ENCODE measurements at places on chromosomes 7 and 10.
A peak's percentile ranks its signal among the peaks of the same experiment; 100 is the strongest.

DNA sequence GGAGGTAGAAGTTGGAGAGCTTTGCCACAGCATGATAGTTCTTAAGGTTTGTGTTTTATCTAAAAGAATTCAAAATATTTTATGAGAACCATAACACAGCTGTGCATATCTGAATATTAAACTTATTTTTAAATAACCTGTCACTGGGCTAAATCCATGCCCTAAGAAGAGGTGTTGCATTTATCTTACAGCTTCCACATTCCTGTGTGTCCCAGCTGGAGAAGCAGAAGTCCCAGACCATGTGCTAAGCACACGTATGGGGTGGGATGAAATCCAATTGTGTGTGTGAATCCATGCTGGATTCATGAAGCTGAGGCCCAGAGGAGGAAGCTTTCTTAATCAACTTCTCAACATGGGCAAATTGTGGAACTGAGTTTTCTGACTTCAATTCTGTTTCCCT lies 121.5 kb downstream of the PKD1L1 start:
- DNase-seq, result no peak

DNA sequence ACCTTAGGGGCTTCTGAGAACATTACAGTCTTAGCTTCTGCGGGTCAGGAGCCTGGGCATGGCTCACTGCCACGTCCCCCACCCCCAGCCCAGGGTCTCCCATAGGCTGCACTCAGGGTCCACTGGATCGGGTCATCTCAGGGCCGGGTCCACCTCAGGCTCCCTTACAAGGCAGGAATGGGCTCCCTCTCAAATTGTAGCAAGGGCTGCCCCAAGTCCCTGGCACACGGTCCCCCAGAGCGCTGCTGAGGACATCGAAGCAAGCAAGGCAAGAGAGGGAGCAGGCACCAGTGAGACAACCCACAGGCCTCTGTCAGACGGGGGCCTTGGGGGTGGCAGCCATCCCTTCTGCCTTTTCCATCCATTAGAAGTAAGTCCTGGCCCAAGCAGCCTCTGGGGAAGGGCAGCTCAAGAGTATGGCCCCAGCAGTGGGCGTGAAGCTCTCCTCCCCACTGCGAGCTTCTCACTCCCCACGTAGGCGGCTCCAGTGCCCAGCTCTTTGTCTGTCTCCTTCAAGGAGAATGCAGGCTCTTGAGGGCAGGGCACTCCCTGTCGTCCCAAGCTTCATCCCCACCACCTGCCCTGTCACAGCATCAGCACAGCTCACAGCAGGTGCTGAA lies 18.0 kb upstream of the RET start:
- DNase-seq, result no peak

GRCh38 chr10:130361351-130362105 lies 225.3 kb downstream of the GLRX3 start:
- no peak for DNase-seq

DNA sequence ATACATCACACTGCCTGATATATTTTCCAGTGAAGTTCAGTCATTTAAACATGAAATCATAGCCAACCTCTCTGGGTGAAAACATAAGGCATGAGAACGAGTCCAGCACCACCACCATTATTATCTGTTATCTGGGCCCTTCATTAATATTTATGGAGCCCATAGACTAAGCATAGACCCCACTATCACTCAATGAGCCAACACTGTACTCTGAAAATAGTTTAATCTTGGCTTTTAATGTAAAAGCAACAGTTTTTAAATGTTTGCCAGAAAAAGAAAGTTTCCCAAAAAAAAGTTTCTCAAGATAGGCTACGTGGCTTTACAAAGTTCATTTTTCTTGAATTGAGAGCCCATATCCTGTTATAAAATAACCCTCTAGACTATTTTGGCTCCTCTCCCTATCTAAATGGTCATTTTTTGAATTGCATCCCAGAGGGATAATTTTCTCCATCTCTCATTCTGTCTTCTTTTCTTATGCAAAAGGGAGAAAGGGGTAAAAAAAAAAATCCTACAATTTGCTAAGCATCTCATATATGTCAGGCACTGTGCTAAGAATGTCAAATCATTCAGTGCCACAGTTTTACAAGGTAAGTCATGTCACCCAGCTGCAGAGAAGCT lies 66.1 kb downstream of the FZD1 start:
- DNase-seq, result no peak

GRCh38 chr10:111179514-111179913 lies 102.7 kb downstream of the ADRA2A start:
- no peak for DNase-seq

GRCh38 chr10:7333961-7334641 lies 76.7 kb downstream of the SFMBT2 start:
- no peak for DNase-seq

DNA sequence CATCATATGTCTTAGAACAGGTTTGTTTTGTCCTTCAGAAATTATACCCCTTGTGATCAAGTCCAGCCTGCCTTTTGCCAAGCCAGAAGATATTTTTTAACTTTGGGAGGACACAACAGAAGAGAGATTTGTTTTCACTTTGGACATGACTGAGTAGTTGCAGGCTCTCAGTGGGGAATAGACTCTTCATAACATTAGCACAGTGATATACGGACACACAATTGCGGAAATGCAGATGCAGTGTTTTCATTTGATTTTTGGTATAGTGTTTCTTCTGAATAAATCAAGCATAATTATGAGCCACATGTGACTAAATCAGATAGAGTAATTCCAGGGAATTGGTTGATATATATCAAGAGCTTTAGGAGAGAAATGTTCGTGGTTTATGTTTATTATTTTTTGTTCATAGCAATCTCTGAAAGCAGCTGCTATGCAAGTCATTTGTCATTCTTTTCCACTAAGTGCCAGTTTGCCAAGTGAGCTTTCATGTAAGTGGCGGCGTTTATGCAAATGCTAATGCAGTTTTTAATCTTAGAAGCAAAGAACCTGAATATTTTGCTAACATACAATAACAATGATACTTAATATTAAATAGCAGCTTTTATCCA lies 69.6 kb upstream of the HDAC9 start:
- no peak for DNase-seq

- DNase-seq, result no peak
These were observed 195.6 kb downstream of the KCND2 start for GRCh38 chr7:120468611-120469010.

- DNase-seq, result no peak
These were observed 12.4 kb downstream of the GNAT3 start for GRCh38 chr7:80499350-80499953.

DNA sequence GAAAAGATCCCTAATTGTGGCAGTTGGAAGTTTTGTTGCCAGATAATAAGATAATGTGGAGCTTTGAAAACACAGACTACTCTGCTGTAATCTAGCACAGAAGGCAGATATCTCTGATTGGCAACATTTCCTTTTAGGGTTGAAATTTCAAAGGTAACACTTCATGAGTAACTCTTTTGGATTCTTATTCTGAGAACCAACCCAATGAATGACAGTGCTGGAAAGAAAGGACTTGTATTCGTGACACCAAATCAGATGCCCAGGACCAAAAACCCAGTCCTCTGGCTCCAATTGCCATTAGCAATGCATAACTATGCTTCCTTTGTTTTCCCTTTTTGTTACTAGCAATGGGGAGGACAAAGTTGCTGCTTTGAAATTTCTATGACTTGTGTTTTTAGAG lies 41.0 kb upstream of the ELMO1 start:
- DNase-seq, result no peak

DNA sequence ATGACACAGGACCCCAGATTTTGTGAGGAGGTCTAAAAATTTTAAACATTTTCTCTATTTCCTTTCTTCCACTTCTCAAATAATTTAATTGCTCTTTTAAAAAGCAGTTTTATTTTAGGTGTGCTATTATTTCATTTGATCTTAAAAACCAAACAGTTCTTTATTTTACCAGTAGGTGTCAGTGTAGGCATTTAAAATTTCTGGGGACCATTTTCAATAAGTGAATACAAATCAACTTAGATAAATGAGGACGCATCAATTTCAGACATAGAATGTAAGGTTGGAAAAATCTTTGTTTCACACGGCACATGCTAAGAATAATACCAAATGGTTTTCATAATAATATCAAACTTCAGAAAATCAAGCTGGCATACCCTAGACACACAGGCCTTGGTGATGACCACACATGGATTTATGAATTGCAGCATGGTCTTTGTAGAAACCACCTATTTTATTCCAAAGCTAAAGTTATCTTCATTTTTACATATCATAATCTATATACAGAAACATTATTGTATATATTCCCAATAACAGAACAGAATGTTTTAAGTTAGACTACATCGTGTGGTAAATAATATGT lies 127.6 kb upstream of the SLC26A5 start:
- DNase-seq, result no peak

- no peak for DNase-seq
These were observed 152.0 kb upstream of the NRBF2 start for GRCh38 chr10:62981096-62981495.

- DNase-seq, result no peak
These were observed 59.9 kb upstream of the COBL start for GRCh38 chr7:51376420-51377092.

GRCh38 chr7:45081670-45081974 lies 7.1 kb downstream of the NACAD start:
- no peak for DNase-seq

DNA sequence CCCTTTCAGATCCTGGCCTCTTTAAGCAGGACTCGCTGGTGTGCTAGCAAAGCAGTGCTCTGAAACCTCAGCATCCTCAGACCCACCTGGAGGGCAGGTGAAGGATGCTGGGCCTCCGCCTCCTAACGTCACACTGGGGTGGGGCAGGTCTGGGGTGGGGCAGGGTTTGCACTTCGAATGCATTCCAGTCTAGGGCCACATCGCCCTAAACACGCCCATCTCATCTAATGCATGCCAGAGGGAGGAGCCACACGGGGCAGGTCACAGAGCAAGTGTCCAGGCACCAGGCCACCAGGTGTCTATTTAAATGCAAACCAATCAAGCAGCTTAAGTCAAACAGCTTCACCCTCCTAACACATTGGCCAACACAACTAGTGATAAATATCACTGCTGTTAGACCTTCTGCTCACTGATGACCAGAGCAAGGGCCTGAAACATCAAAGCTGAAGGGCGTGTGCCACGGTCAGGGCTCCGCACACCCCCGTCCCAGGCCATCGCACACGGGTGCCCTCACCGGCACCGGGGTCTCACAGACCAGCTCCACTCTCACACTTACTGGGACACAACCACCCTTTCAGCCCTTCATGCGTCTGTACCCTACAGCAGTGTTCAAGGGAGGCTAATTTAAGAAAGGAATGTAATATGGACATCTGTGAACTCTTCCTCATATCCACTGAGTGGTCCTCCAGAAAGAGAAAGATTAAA lies 47.1 kb downstream of the DIP2C start:
- no peak for DNase-seq

GRCh38 chr7:22900784-22901183 lies 78.1 kb upstream of the TOMM7 start:
- DNase-seq, result no peak

DNA sequence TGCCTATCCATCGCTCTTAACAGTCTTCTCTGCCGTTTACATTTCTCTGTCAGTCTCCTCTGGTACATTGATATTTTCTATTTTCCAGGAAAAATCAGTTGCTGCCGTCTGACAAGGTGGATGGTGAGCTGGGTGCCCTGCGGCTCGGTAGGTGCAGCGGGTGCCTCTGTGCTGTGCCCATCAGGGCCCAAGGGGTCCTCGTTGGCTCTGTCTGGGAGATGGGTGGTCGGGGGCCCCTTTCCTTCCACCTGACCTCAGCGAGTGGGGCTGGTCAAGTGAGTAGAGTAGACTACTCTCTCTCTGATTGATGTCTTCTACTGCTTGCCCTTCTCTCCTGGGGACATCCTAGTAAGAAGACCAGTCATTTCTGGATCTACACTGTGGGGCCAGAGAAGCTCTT lies 57.4 kb downstream of the MINDY4 start:
- no peak for DNase-seq

DNA sequence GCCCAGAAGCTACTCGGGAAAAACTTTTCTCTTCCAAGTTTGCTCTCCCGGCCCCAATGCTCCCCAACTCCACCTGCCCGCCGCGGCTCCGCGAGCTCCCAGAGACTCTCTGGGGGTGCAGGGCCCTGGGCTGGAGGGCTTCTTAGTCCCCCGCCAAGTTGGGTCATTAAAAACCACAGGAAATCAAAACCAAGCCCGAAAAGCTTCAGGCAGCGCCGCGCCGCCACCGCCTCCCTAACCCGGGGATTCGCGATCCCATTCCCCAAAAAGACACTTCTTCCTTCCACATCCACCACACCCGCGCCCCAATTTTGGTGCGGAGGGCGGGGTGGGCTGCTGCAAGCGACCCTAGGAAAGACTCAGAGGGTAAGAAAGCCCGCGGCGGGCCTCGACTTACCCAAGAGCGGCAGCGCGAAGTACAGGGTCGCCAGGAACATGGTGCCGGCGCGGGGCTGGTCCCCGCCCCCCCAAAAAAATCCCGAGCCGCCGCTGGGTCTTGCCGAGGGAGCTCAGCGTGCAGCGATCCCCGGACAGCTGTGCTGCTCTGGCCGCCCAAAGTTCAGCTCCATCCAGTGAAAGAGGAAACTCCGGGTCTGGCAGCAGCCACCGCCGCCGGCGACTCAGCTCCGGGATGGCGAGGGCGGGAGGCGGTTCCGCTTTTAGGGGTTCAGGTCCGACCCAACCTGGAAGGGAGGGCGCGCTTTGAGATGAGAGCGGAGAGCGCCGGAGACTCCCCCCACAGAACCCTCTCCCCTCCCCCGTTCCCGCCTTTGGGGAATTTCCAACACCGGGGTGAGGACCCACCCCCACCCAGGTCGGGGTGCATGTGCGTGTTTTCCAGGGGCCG lies 1.2 kb downstream of the GFRA1 start:
- peak; percentile 17 for DNase-seq

DNA sequence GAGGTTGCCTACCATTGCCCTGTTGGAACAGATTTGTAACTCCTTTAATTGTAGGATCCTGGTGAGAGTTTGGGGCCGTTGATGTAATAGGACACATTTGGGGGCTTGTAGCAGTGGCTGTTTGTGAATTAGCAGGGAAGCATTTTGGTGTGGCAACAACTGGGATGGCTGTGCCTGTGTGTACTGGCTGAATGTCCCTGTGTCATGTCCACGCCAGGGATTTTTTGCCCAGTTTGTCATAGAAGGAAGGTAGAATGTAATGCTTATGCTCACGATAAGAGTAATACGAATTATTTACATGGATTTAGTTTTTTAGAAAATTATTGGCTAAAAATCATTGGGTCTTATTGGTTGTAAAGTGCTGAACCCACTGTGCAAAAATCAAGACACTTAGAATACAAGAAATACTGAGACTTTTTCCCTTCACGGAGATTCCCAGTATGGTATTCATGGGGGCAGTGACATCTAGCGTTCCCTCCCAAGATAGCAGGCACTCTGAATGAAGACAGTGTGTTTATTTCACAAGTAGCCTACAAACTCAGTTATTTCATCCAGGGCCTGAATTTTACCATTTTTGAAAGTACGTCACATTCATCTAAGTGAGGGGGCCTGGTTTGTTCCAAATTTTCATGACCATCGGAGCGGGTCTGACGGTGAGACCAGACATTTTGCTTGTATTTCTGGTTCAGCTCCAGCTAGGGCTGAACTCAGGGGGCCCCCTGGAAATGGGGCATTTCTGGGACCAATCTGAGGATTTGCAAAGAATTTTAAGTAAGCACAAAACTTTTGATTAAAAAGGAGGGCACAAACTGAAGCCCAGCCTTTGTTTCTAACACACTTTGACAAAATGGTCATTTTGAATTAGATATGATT lies 74.7 kb downstream of the CACNB2 start:
- DNase-seq, result peak; percentile 61

GRCh38 chr10:127916826-127917225 lies 9.9 kb downstream of the PTPRE start:
- no peak for DNase-seq
